ENCODE measurements at places on chromosomes 2 and 18. TPM values are rescaled to one million over a fixed set of nuclear protein-coding genes. Genes with fewer than 3 reads are reported as not detected.

Gene FBLN7
- polyA plus RNA-seq = 1.3 TPM

Gene TGFA
- 0.81 TPM for polyA plus RNA-seq

Gene SNRNP200
- 41.1 TPM for polyA plus RNA-seq

Gene SNORC
- 0.59 TPM for polyA plus RNA-seq
